ENCODE measurements at places on chromosomes 13 and 19.

DNA sequence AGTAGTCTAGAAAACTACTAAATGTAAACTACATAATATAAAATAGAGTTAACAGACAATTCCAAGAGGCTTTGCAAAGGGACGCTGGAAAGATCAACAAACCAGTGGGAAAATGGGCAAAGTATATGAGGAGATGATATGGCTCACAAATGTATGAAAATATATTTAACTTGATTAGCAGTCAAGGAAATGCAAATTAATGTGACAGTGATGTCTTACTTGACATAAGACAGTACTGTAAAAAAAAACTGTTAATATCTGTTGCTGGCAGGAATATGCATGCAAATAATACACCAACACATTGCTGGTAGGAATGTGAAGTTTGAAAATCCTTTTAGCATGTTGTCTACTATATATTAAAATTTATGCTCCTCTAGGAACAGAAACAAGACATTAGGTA is 136.1 kb downstream of the ATP8A2 start:
- DNase-seq: no peak

GRCh38 chr13:106996867-106997618 is 429.1 kb upstream of the ARGLU1 start:
- no peak for DNase-seq

DNA sequence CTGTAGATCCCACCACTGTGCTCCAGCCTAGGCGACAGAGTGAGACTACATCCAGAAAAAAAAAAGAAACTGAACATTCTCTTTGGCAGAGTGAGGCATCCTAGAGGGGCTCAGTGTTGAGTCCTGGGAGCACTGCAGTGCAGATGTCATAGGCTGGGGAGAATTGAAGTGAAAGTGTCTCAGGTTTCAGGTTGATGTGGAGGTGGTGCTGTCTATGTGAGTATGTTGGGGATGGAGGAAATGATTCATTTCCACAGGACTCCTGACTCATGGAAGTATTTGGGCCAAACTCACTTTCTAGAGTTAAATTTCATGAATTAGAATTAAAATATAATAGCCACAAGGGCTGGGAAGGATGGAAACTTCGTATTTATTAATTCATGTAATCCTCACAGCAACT is 134.4 kb upstream of the TSC22D1 start:
- DNase-seq: no peak

DNA sequence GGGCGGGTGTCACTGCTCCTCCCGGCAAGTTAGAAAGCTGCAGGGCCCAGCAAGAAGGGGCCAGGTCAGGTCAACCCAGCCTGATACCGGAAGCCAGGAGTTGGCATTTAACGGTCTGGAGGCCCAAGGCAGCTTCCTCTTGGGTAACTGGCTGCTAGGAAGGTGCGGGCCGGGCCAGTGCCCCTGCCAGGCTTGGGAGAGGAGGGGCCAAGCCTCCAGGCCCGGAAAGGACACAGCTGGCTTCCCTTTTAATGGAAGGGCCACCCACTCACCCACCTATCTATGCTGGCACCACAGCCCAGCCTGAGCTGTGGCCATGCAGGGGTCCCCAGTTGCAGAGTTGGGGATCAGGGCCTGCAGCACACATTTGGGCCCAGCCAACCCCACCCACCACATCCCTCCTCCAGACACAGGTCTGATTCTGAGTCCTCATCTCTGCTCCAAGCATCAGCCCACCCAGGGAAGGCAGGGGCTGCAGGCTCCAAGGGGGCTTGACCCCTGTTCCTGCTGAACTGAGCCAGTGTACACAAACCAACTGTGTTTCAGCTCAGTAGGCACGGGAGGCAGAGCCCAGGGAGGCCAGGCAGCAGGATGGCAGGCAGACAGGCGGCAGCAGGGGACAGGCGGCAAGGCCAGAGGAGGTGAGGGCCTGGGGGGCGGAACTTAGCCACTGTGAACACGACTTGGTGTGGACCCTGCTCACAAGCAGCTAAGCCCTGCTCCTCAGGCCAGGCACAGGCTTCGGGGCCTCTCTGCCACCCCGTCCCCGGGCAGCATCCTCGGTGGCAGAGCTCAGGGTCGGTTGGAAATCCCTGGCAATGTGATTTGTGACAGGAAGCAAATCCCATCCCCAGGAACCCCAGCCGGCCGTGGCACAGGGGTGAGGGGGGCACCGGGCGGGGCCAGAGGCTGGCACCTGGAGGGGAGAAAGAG is 40.8 kb downstream of the ZSWIM4 start:
- DNase-seq: no peak

- no peak for DNase-seq
Observed at GRCh38 chr19:51692468-51692867, 662 bp upstream of the SPACA6 start.

Data from esophagus squamous epithelium (tissue), 5 donors.